CD14-positive monocyte (primary cell): ENCODE measurements at places on chromosomes 3 and 15. TPM values are rescaled to one million over a fixed set of nuclear protein-coding genes. Genes with fewer than 3 reads are reported as not detected.

GRCh38 chr3:54178376-54178775 lies 56.0 kb downstream of the CACNA2D3 start:
- no peaks in the 10 kb centered on the region for H3K27me3 ChIP-seq
- no peak for DNase-seq
- no peaks in the 10 kb centered on the region for H3K4me1 ChIP-seq
- H3K4me3 ChIP-seq, result no peak overlapping the region
- no peaks in the 10 kb centered on the region for H3K36me3 ChIP-seq

DNA sequence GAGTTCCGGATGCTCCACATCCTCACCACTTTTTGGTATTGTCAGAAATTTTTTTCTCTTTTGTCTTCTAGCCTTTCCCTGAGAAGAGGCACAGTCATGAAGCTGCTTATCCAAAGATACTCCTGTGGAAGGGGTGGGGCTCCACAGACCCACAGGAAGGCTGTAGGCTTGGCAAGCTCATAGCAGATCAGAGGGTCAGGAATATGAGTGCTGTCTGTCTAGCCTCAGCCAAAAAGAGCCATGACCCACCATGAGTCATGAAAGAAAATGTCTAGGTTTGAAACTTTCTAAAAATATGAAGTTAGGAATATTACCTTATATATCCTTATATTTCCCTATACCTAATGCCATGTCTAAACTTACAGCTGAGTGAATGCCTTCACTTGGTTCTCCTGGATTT lies 118.2 kb upstream of the THBS1 start:
- H3K27me3 ChIP-seq, result no peaks in the 10 kb centered on the region
- no peak overlapping the region for H3K4me3 ChIP-seq
- DNase-seq, result no peak
- H3K4me1 ChIP-seq, result peaks cover 9% of the 10 kb centered on the region

DNA sequence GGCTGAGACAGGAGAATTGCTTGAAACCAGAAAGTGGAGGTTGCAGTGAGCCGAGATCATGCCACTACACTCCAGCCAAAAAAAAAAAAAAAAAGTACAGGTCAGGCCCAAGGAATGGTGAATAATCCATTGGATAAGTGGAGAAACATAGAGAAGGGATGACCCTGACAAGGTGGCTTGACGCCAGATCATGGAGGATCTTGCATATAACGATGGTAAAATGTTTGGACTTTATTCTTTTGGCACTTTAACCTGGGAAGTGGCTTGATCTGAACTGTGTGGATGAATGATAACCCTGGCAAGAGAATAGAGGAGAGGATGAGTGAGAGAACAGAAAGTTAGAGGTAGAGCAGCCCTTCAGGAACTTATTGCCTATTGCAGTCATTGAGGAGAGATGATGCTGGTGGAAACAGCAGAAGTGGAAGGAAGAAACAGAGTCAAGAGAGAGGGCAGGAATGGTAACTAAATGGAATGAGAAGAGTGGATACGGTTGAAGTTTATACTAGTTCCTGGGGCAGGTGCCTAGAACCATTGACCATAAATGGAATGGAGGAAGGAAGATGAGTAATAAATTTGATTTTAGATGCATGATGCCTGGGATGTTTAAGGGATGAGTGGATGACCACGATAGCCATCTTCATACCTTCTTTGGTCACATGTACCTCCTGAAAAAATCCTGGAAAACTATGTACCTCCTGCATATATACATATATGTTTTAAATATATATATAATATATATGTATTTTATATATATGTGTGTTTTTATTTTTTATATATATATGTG lies 57.8 kb downstream of the BLM start:
- no peaks in the 10 kb centered on the region for H3K4me1 ChIP-seq
- DNase-seq, result no peak
- peaks cover 16% of the 10 kb centered on the region for H3K36me3 ChIP-seq
- no peak overlapping the region for H3K27ac ChIP-seq
- no peak overlapping the region for H3K4me3 ChIP-seq

GRCh38 chr3:46858456-46858855 lies 4.8 kb downstream of the MYL3 start:
- no peak overlapping the region for H3K27ac ChIP-seq
- no peaks in the 10 kb centered on the region for H3K36me3 ChIP-seq
- no peaks in the 10 kb centered on the region for H3K27me3 ChIP-seq
- DNase-seq, result no peak

DNA sequence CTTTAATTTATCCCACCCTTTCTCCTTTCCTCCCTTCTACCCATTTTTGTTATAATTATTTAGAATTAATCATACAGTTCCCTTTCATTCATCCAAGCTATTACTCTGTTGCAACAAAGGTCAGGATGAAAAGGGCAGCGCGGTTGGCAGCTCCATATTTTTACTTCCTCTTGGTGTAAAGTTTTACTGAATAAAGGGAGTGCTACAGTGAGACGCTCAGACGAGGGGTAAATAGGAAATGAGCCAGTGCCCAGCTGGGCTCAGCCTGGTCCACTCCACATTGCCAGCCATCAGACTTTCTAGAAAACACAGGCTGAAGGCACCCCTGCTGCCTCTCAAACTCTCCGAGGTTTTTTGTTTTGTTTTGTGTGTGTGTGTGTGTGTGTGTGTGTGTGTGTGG lies 21.9 kb upstream of the ZBTB38 start:
- H3K4me3 ChIP-seq, result no peak overlapping the region
- H3K27ac ChIP-seq, result no peak overlapping the region
- DNase-seq, result no peak
- H3K27me3 ChIP-seq, result no peaks in the 10 kb centered on the region

DNA sequence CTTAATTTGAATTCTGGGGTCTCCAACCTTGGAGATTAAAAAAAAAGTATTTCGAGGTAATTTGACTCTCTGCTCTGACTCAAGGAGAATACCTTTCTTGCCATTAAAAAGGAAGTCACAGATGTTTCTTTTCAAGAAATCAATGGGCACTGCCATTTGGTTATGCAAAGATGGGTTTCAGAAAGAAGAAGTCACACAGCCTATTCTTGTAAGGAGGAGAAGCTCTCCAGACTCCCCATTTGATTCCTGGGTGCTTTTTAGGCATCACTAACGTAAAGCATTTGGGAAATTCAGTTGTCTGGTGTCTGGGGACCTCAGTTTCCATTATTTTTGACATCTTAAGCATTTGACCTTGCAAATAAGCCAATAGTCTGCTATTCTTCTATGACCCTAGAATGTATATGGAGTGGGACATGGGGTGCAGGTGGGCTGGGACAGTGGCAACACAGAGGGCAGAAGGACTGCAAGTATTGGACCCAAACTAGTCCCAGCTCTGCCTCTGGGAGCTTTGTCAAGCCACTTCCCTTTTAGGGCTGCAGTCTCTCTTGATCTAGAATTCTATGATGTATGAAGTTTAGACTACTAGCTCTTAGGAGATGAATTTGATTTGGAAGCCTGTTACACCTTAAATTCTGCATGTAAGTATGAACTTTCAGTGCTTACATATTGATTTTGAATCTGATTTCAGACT lies 27.8 kb downstream of the IL5RA start:
- no peaks in the 10 kb centered on the region for H3K36me3 ChIP-seq
- H3K27ac ChIP-seq, result no peak overlapping the region
- no peaks in the 10 kb centered on the region for H3K4me1 ChIP-seq
- no peaks in the 10 kb centered on the region for H3K27me3 ChIP-seq
- DNase-seq, result no peak

GRCh38 chr3:197149-197827 lies 725 bp downstream of the CHL1 start:
- no peaks in the 10 kb centered on the region for H3K36me3 ChIP-seq
- no peak overlapping the region for H3K27ac ChIP-seq
- no peak for DNase-seq
- H3K4me1 ChIP-seq, result no peaks in the 10 kb centered on the region
- no peak overlapping the region for H3K4me3 ChIP-seq

DNA sequence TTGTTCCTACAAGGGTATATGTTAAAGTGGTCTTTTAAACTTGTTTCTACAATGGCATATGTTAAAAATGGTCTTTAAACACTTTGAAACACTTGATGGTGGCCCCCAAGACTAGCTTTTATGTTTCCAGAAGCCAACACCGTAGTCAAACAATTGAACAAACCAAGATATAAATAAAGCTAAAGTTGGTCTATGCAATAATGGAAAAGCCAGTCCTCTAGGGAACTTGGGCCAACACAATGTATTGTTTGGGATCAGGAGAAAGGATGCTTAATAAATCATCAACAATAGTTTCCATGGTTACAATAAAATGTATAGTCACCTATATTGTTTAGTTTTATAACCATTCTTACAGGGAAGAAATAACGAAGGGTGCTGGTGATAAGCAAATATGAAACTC lies 137.2 kb downstream of the RORA start:
- no peak overlapping the region for H3K27ac ChIP-seq
- no peaks in the 10 kb centered on the region for H3K27me3 ChIP-seq
- H3K4me3 ChIP-seq, result no peak overlapping the region
- H3K36me3 ChIP-seq, result no peaks in the 10 kb centered on the region
- no peak for DNase-seq

GRCh38 chr3:45409921-45410320 lies 21.5 kb downstream of the LARS2 start:
- no peaks in the 10 kb centered on the region for H3K27me3 ChIP-seq
- H3K4me1 ChIP-seq, result no peaks in the 10 kb centered on the region
- no peak overlapping the region for H3K4me3 ChIP-seq
- no peak for DNase-seq
- peaks cover 10% of the 10 kb centered on the region for H3K36me3 ChIP-seq

- peak; percentile 12 for DNase-seq
- H3K36me3 ChIP-seq, result no peaks in the 10 kb centered on the region
- H3K4me1 ChIP-seq, result peaks cover 25% of the 10 kb centered on the region
- peaks cover 2% of the 10 kb centered on the region for H3K27me3 ChIP-seq
- H3K4me3 ChIP-seq, result peak overlapping the region; percentile 97
Measured at GRCh38 chr3:42803414-42804105, 730 bp downstream of the HIGD1A start.

DNA sequence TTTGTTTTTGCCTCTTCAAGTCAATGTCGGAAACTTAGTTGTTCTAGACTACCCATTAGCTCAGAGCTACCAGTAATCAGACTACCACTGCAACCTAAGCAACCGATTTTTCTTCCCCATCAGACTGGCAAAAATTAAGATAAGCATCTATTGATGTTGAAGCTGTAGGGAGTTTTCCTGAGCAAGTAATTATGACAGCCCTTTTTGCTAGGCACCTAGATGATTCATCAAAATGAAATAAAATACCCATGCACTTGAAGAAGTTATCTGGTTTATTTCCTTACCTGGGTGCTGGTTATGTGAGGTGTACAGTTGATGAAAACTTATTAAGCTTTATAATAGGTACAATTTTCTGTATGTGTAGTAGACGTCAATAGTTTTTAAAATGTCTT lies 554 bp upstream of the COMMD4 start:
- H3K4me3 ChIP-seq, result peak overlapping the region; percentile 88
- DNase-seq, result no peak
- H3K36me3 ChIP-seq, result peaks cover 4% of the 10 kb centered on the region
- no peak overlapping the region for H3K27ac ChIP-seq

DNA sequence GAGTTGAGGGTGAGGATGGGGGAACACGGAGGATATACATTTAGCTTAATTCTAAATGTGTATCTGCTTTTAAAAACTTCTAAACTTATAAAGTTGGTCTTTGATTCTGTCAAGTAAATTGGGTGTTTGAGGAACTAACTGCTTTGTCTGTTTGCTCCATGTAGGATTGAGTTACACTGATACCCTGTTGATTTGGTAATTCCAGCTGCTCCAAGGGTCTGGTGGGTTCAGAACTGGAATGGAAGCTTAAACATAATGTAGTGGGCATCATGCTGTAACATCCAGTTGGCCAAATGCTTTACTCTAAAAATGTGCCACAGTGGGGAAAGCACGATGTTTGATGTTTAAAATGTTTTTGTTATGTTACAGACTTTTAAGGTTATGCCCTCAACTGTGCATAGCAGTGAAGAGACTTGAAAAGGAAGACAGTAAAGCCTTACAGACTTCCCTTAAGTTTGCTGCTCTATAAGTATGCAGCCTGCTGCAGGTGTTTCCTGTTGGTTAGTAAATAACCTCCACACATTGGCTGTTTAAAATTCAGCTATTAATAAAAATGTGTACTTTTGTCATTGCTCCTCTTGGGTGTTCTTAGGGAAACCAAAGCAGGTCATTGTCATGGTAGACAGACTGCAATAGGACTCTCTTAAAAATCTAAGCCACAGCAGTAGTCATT lies 5.9 kb upstream of the EDEM1 start:
- DNase-seq, result no peak
- H3K4me1 ChIP-seq, result peaks cover 44% of the 10 kb centered on the region
- peaks cover 46% of the 10 kb centered on the region for H3K36me3 ChIP-seq
- no peak overlapping the region for H3K4me3 ChIP-seq
- H3K27ac ChIP-seq, result no peak overlapping the region
- H3K27me3 ChIP-seq, result no peaks in the 10 kb centered on the region

DNA sequence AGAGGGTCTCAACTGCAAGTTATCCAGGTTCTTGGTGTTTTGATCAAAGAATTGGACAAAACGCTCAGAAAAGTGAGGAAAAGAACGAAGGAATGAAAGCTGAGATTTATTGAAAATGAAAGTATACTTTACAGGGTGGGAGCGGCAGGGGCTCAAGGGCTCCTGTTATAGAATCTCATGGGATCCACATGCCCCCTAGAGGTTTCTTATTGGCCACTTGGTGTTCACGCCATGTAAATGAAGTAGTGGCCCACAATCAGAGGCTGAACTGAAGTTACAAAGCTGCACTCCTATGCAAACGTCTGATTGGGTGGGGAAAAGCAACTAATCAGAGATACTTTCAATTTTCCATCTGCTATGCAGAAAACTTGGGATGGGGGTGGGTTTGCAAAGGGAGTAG lies 216.7 kb downstream of the PTPRG start:
- DNase-seq, result no peak
- H3K27me3 ChIP-seq, result no peaks in the 10 kb centered on the region
- H3K27ac ChIP-seq, result no peak overlapping the region
- H3K4me1 ChIP-seq, result no peaks in the 10 kb centered on the region

- H3K4me3 ChIP-seq, result no peak within 1 kb of the TSS
- H3K27me3 ChIP-seq, result peaks cover 70% of the 10 kb centered on the region
- no peak within 1 kb of the TSS for H3K27ac ChIP-seq
- H3K36me3 ChIP-seq, result no peaks in the 10 kb centered on the region
- no peak for DNase-seq
- no peaks in the 10 kb centered on the region for H3K4me1 ChIP-seq
Measured at GRCh38 chr15:92393071-92393979, at the start of gene ST8SIA2. Gene ST8SIA2 (plus strand): TSS chr15:92393881. CDS start chr15:92394065, 184 bp downstream.

DNA sequence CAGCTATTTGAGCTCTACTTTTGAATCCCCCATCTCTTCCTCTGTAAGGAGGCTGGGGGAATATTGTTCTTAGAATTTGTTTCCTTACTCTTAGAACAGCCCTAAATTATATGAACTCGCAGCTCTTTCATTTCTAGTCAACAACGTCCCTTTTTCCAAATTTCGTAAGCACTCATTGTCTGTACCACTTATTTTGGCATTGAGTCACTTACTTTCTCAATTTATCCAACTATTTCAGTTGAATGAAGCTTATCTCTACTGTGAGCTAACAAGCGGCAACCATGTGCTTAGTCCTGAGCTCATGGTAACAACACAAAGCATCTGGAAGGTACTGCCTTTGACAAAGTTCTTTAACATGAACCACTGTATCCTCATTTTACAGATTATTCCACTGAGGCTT lies 191.1 kb downstream of the GREM1 start:
- H3K36me3 ChIP-seq, result no peaks in the 10 kb centered on the region
- DNase-seq, result peak; percentile 33
- H3K27me3 ChIP-seq, result no peaks in the 10 kb centered on the region
- peaks cover 41% of the 10 kb centered on the region for H3K4me1 ChIP-seq

Gene CCR9
- not detected for polyA plus RNA-seq

Gene CYP1A2
- polyA plus RNA-seq, result not detected

Gene SCN11A
- not detected for polyA plus RNA-seq

Gene SLC26A6
- 16.3 TPM for polyA plus RNA-seq

Gene GOLGA6L9
- not detected for polyA plus RNA-seq

Gene HCLS1
- polyA plus RNA-seq, result 475 TPM
